ENCODE measurements at places on chromosomes 6 and 20.

DNA sequence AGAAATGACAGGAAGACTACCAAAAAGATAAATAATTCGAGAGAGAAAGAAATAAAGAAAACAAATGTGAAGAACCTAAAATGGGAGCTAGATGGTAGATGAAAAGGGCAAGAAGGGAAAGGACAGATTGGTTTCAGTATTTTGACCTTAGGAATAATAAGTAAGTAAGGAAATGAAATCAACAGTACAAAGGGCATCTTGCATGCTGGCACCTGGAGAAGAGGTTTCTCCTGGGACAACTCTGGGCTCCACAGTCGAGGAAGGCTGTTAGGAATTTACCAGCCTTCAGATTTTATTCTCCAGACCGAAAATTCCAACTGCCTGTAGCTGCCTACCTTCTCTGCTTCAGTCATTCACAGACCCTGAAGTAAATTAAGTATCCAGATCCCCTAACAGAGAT lies 80.5 kb downstream of the SMLR1 start:
- DNase-seq = no peak

DNA sequence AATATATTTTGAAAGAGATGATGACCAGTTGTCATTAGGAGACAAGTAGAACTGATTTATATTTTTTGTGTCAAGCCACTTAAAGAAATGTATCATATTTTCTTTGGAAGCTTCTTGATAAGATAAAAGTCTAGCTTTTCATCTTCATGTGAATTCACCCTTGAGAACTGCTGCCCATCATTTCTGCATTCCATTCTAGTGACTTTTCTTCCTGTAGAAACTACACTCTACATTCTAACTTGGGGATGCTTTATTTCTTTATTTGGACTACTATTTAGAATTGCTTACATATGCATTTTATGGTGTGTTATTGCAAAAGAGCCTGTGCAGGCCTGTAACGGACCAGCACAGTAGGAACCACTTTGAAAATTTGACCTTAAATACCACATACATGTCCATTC lies 335.0 kb upstream of the KCNQ5 start:
- DNase-seq = no peak

DNA sequence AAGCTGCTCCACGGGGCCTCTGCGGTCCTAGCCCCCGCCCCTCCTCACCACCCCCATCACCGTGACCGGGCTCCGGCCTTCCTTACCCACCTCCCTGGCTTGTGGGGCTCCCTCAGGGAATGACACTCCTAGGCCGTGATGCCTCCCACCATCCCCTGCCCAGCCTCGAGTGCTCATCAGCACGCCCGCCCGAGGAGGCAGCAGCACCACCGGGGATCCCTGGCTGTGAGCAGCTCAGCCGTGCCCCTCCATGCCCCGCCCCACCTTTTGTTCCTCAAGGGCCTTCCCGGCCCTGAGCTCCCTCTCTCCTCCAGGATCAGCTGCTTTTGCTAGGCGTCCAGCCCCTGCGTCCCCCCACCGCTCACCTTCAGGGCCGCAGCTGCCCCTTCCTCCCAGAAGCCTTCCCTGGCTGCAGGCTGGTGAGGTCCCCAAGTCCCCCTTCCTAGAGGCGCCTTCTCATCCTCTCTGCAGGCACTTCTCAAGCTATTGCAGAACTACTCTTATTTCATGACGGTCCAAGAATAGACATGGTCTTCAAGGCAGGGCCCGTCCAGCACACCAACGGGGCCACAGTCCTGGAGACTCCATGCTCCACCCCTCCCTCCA lies 3.0 kb downstream of the FNDC11 start:
- no peak for DNase-seq

GRCh38 chr6:33339193-33339592 lies 21.6 kb upstream of the ZBTB22 start:
- no peak for DNase-seq

GRCh38 chr6:42320762-42321161 lies 103.1 kb upstream of the MRPS10 start:
- DNase-seq = no peak

- no peak for DNase-seq
Observed at GRCh38 chr6:3650076-3650958, 101.2 kb downstream of the PXDC1 start.

DNA sequence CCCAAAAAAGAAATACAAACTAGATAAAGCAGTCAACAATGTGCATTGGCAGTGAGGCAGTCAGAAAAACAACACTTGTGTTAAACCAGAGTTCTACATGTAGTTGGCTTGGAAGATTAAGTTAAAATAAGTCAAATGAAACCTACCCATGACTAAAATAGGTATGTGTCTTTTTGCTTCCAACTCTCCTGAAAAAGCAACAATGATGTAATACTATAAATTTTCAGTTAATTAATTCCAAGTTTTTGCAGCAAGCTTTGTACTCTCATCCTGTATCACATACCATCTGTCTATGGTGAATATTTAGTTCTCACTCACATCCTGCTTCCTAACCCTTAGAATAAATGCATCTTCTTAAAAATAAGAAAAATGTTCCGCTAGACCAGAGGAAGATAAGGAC lies 261.5 kb downstream of the KIF16B start:
- DNase-seq = no peak

GRCh38 chr6:16004934-16005679 lies 123.8 kb upstream of the MYLIP start:
- DNase-seq = no peak

DNA sequence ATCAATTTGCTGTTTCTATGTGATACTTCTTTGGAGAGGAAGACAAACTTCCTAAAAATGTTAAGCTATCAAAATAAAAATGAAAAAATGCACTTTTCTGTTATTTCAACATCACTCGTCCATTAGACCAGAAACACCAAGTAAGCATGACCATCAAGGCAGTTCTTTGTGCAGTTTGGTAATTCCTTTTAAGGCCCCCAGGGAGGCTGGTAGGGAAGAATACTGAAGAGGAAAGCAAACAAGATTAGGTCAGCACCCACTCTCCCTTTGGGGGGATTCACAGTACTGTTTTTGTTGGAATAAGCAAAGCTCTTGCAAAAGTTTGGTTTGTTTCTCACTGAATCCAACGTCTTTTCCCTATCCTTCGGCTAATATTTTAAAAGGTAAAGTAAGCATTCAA lies 206.8 kb upstream of the SLC35B3 start:
- no peak for DNase-seq

- DNase-seq = no peak
Observed at GRCh38 chr6:43455531-43456428, at the start of gene DLK2. Gene DLK2 (minus strand): TSS chr6:43455548. CDS start chr6:43454825, 723 bp downstream.

- no peak for DNase-seq
Observed at GRCh38 chr6:136112262-136112661, 137.8 kb downstream of the MTFR2 start.

DNA sequence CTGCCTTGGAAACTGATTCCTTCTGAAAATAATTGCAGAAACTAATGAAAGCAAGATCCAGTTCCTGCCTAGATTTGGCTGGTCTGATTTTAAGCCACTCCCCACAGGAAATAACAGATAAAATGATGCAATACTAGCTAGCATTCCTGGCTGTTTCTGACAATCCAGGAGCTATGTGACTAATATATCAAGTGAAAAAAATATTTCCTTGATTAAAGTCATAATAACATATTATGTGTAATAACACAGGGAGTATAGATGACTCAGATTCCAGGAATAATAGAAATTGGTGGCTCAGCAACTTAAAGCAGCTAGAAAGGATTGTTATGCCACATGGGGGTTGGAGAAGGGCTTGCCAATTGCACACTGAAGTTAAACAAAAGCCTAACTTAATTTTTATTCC lies 182.7 kb upstream of the SALL4 start:
- DNase-seq = no peak

- DNase-seq = no peak
Observed at GRCh38 chr6:163648868-163649267, 234.3 kb downstream of the QKI start.

- no peak for DNase-seq
Observed at GRCh38 chr6:38445925-38446324, 193.8 kb downstream of the BTBD9 start.

GRCh38 chr6:160055813-160056212 lies 65.8 kb upstream of the SLC22A1 start:
- no peak for DNase-seq

GRCh38 chr6:151141685-151142084 lies 98.1 kb upstream of the AKAP12 start:
- DNase-seq = no peak

- no peak for DNase-seq
Observed at GRCh38 chr6:108771421-108771820, 76.8 kb upstream of the ARMC2 start.

GRCh38 chr20:8078528-8078914 lies 53.5 kb upstream of the PLCB1 start:
- no peak for DNase-seq

GRCh38 chr20:20743511-20744169 lies 31.2 kb upstream of the RALGAPA2 start:
- peak; percentile 4 for DNase-seq

DNA sequence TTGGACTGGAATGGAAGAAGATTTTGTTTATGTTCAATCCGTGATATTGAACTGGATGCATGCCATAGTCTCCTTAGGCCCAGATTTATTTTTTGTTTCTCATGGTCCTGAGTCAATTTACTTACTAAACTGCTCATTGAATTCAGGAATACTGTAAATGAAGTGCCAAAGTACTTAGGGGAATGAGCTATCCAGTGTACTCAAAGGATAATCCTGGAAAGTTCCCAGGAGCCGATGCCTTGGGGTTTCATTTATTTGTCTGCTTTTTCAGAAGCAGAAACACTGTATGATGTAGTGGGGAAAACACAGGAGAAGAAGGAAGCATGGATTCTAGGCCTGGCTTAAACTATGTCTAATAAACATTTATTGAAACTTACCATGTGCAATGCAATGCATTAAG lies 56.1 kb upstream of the THEMIS start:
- DNase-seq = no peak

DNA sequence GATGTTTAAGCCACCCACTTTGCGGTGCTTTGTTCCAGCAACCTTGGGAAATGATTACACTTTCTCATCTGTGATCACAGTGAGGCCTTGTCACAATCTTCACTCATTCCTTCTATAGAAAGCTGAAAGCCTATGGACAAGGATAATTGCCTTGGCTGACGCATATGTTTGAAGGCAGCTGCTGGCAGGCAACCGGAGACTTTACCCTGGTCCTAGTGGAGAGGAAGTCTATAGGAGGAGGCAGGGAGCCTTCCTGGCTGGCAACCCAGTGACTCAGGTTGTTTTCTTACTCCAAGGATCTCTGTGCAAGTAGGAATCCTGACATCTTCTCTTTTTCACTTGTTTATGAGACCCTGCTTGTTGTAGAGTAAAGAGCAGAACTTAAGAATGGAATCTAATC lies 34.1 kb upstream of the ESR1 start:
- DNase-seq = no peak

DNA sequence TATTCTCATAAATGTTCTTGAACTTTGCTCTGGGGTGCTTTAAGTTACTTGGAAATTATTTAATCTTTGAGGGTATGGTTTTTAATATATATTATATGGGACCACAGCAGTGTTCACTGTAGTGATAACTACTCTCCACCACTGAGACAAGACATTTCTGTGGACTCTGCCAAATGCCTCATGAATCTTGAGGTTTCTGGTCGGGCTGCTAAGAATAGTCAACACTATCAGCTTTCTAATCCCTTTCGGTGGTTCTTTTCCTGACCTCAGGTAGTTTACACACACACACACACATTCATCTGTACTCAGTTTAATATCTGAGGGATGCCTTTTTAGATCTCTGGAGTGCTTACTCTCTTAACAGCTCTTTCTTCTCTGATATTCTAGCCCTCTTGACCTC lies 500.7 kb downstream of the MAFB start:
- DNase-seq = no peak

GRCh38 chr6:115798229-115798628 lies 262.5 kb downstream of the FRK start:
- DNase-seq = no peak

DNA sequence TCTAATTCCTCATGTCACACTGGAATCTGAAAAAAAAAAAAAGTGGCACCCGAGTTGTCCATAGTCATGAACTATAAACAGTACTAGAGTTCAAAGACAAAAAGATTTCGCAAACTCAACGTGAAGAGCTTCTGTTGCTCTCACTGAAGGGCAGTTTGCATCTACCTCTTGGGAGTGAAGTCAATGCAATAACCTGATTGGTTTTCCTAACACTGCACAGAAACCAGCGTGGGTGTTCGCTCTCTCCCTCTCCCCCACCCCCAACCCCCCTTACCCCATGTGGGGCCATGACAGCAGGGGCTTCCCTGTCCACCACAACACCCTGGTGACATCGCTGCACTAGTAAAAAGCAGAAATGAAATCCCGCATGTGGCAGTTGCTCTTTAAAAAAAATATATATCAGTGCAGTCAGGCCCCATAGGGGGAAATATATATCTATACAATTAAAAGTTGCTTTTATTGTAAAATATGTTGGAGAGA lies 66.9 kb downstream of the GMPR start:
- peak; percentile 68 for DNase-seq

- no peak for DNase-seq
Observed at GRCh38 chr6:168374051-168374502, 54.5 kb upstream of the DACT2 start.

DNA sequence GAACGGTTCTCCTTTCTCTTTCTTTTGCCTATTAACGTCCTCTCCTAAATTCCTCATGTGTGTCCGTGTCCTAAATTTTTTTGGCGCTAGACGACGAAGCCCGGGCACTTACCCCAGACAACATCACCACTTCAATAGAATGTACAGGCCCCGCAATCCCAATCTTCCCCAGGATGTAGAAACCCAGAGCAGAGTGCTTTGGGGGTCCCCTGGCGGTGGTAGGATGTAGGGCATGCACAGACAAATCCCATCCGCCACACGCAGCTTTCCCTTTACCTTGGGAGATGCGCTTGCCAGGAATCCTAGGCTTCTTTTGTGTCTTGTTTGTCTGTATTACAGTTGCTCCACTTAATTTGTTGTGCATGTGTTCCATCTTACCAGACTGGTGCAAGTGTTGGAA lies 417.3 kb upstream of the ARID1B start:
- DNase-seq = no peak

GRCh38 chr20:57747861-57748481 lies 38.2 kb upstream of the PMEPA1 start:
- no peak for DNase-seq

DNA sequence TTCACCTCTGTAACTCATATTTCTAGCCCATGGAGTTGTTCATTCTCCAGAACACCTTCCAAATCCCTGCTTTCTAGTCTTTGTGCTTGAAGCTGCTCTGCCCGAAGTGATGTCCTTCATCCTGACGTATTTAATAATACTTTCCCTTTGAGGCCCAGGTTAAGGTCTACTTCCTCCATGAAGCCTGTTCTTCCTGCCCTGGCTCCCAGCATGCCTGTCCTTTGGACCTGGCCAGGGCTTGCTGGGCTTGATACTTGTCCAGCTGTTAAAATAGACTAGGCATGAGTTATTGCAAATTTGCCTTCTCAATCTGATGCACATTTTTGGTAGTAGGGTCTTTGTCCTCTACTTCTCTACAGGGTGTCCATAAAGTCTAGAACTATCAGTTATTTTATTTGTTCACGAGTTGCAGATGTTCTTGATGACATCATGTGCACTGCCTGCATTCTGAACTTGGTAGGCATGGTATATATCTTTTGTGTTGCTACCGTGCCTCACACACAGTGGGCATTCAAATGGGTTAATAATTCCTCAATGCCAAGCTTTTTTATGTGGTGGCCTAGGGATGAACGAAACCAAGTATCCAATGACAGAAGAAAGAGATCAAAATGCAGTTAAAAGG lies 3.1 kb upstream of the MAP7 start:
- no peak for DNase-seq

All from stimulated activated naive B cell treated with anti-CD40 and anti-IgM and Interleukin-4, amounts not matched to agents 10 μg/mL and 1 μg/mL and 100 μg/mL, for 72 hours (primary cell).